ENCODE measurements at places on chromosomes 1 and 21.

DNA sequence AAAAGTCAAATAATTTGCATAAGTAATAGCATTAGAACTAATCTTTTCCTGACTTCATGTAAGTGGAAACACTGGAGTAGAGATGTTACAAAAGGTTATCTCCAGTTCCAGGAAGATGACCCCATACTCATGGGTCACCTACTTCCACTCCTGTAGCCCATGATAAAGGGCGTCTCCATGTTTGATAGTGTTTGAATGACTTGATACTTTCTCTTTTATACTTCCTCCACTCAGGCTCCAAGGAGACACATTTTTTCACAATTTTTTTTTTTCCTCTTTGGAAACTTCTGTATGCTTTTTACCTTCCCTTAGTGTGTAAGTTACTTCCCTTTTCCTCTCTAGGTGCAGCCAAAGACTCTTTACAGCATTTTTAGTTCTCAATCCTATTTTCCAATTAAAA, 382.1 kb upstream of the B3GALT2 start:
- no peak for DNase-seq

GRCh38 chr1:165595246-165595938, 35.6 kb upstream of the MGST3 start:
- no peak for DNase-seq

GRCh38 chr21:44596068-44596725, 3.9 kb upstream of the KRTAP10-6 start:
- DNase-seq = no peak

DNA sequence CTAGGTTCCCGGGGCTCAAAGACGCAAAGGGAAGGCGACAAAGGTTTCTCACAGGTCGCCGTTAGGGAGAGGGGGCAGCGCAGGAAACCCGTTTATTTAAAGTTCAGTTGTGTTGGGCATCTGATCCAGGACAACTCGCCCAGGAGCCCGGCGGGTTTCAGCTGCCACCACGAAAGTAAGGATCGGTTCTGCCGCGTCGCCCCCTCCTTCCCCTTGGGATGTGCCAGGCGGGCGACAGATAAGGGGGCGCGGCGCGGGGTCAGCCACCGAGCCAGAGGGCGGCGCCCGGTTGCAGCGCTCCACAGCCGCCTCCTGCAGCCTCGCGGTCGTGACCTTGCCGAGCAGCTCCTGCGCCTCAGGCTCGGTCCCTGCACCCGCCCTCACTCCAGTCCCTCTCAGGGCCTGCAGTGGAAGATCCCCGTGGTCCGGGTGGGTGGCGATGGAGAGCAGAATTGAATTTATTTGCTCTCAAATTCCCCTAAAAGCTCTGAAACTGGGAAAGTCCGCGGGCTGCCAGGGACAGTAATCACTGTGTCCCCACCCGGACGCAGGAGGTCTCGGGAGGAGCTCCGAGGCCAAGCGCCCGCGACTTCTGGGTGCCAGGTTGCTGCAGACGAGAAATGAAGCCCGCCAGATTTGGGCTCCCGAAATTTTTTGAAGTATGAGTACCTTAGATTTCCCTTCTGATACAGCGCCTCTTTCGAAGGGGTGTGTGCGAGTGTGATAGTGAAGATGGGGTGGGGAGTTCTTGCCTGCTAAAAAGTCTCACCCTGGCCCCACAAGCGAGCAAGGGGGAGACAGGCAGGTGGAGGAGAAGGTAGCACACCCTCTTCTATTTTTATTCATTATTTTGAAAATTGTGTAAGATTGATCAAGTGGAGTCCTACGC, 28.4 kb upstream of the NFIA start:
- no peak for DNase-seq

- DNase-seq = no peak
These were observed 116.9 kb downstream of the TGFBR3 start for GRCh38 chr1:91768786-91769725.

GRCh38 chr1:65066419-65066765, 81.6 kb upstream of the AK4 start:
- DNase-seq = no peak

DNA sequence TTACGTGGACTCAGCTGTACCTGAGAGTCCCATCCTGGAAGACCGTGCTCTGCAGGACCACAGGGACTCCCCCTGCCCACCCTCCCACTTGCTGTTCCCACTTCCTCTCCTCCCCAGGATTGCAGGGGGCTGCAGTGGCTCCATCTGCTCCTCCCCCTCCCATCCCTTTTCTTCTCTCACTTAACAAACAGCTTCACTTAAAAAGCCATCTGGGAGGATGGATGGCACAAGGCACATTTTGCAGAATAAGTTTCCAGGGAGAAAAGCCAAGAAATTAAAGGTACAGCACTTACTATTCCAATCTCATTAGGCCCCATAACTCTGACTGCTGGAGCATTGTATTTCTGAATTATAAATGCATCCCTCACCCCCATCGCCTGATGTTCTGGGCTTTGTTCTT, 458.7 kb downstream of the PTPRU start:
- no peak for DNase-seq

DNA sequence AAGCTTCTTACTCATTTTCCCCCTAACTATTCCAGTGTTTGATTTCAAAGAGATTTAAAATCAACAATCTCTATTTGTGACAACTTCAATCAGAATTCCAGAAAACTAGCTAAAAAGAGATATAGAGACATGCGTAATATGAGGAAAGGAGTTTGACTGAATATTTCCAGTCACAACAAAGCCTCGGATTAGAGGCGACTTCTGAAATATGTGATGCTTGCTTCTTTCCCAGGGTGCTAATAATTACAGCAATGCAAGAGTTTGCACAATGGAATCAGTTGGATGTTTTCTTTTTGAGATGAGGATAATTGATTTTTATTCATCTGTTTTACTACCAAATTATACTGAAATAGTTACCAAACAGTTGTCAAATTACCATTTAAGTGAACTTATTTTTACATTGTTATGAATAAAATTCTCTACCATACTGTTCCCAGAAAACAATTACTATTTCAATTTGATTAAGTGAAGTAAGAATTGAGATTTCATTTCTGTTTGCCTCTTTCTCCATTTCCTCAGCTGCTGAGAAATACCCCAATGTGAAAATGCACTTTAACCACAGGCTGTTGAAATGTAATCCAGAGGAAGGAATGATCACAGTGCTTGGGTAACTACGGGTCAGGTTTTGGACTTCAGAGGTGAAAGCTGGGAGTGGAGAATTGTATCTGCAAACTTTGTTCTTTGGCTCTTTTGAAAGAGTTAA, 28.1 kb downstream of the KMO start:
- no peak for DNase-seq
